ENCODE measurements at places on chromosomes 2 and 18.

DNA sequence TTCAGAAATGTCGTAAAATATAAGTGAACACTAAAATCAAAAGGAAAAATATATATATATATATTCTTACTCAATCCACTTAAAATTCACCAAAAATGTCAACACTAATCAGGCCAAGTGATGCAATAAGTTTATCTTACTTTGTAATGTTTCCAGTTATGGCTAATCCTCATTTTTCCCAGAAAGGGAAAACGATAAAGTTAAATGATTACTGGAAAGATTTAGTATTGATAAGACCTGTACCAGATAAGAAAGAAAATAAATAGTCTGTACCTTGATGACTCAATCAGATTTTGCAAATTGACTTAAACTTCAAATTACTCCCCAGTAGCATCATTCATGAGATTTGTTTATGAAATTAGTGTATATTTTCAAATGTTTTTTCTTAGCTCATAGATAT, 407.0 kb downstream of the LRP1B start:
- no peaks in the 10 kb centered on the region for H3K36me3 ChIP-seq
- H3K27me3 ChIP-seq: no peaks in the 10 kb centered on the region
- no peak overlapping the region for H3K27ac ChIP-seq

GRCh38 chr2:101361522-101361921, 25.8 kb downstream of the CREG2 start:
- no peaks in the 10 kb centered on the region for H3K36me3 ChIP-seq
- H3K27me3 ChIP-seq: no peaks in the 10 kb centered on the region
- H3K4me3 ChIP-seq: no peak overlapping the region
- no peak overlapping the region for H3K27ac ChIP-seq

DNA sequence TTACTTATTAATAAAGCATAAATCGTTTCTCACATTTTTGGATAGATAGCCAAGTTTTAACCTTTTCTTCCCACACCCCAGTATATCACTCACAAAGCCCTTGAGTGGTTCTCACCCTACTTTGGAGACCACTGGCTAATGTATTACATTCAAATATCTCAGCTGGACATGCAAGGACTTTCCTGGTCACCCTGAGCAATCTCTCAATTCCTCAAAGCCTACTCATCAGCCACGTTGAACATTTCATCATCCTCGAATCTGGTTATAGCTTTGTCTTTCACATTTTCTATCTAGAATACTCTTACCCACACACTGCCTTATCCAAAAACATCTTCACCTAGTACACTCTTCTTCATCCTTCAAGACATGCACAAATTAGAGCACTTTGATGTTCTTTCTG, 71.1 kb upstream of the MAPRE2 start:
- no peak for DNase-seq
- H3K27ac ChIP-seq: no peak overlapping the region
- no peaks in the 10 kb centered on the region for H3K4me1 ChIP-seq
- H3K27me3 ChIP-seq: no peaks in the 10 kb centered on the region
- H3K4me3 ChIP-seq: no peak overlapping the region
- no peaks in the 10 kb centered on the region for H3K36me3 ChIP-seq

- H3K4me1 ChIP-seq: no peaks in the 10 kb centered on the region
- H3K27ac ChIP-seq: no peak overlapping the region
- H3K27me3 ChIP-seq: no peaks in the 10 kb centered on the region
Observed at GRCh38 chr2:212956665-212957607, 194.5 kb downstream of the IKZF2 start.

DNA sequence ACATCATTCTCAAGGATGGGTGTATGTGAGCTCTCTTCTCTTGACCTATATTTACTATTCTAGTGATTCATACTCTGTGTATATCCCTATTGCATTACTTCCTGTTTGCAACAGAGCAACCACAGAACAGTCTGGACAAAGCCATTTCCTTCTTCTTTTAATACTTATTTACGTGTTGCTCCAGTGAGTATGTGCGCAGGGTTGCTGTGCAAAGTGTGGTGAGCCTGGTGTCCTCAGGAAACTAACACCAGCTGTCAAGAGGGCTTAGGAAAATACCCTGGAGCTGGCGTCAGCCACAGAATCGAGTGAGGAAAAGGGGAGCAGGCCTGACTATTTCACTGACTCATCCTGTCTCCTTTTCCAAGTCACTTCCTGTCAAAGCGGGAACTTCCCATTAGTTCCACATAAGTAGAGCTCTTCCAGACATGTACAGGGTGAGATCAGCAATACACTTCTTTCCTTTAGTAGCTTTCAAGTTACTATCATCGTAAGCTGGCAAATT, 214.1 kb upstream of the COPS8 start:
- no peak for DNase-seq
- no peaks in the 10 kb centered on the region for H3K36me3 ChIP-seq
- no peak overlapping the region for H3K4me3 ChIP-seq

- H3K4me3 ChIP-seq: no peak overlapping the region
- H3K36me3 ChIP-seq: no peaks in the 10 kb centered on the region
- H3K27ac ChIP-seq: no peak overlapping the region
- H3K4me1 ChIP-seq: no peaks in the 10 kb centered on the region
Observed at GRCh38 chr2:48414980-48415835, 114.7 kb upstream of the STON1 start.

DNA sequence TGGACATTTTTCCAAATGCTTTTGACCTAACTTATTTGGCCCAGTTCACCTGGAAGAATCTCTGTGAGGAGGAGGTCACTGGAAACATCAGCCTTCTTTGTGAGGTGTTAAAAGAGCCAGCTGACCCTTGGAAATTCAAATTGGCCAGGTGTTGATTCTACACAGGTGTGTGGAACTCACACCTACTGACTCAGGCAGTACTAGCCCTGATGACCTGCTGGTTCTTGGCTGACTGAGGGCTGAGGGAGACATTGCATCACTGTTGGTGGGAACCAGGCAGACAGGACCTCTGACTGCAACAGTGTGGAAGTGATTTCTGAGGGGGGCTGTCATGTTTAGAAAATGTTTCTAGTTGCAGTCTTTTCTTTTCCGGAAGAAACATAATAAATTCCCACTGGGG, 242.2 kb upstream of the LRRTM1 start:
- no peak for DNase-seq
- no peak overlapping the region for H3K4me3 ChIP-seq
- no peak overlapping the region for H3K27ac ChIP-seq
- H3K36me3 ChIP-seq: no peaks in the 10 kb centered on the region
- H3K4me1 ChIP-seq: no peaks in the 10 kb centered on the region

DNA sequence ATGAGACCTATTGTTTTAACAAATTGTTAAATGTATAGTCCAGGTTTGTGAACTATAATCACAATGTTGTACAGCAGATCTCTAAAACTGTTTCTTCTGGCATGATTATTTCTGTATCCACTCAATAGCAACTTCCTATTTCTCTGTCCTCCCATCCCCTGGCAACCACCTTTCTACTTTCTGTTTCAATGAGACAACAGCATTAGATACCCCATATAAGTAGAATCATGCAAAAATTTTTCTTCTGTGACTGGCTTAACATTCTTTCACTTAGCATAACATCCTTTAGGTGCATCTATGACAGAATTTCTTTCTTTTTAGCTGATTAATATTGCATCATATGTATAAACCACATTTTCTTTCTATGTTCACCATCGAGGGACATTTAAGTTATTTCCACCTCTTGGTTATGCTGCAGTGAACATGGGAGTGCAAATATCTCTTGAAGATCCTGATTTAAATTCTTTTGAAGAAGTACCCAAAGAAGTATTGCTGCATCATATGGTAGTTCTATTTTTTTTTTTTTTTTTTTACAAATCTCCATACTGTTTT, 713.5 kb downstream of the LRP1B start:
- no peaks in the 10 kb centered on the region for H3K4me1 ChIP-seq
- H3K4me3 ChIP-seq: no peak overlapping the region
- DNase-seq: no peak
- no peak overlapping the region for H3K27ac ChIP-seq
- H3K36me3 ChIP-seq: no peaks in the 10 kb centered on the region
- H3K27me3 ChIP-seq: no peaks in the 10 kb centered on the region

DNA sequence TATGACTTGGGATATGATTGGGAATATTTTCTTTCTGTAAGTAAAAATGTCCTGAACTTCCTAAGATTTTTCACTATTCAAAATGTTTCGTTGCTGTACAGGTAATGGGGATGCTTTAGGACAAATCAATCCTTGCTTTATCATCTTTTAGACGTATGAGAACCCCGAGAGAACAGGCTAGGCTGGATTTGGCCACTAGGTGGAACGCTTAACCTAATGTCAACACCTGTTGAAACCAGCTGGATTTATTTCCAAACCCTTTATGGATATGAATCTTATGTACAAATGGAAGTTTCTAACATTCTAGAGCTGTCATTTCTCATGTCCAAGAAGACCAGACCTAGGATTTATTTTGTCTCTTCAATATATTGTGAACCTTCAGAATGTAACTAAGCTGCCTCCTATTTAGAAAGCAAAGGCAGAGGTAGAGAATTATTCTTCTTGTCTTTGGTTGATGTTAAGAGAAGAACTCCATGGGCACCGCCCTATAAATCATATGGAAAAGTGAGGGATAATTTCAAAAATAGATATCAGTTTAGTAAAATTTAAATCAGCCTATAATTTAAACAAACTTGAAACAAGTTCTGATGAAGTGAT, 96.7 kb downstream of the PMAIP1 start:
- no peaks in the 10 kb centered on the region for H3K4me1 ChIP-seq
- H3K36me3 ChIP-seq: no peaks in the 10 kb centered on the region
- H3K27ac ChIP-seq: no peak overlapping the region
- DNase-seq: peak; percentile 34

- H3K27me3 ChIP-seq: no peaks in the 10 kb centered on the region
- peaks cover 8% of the 10 kb centered on the region for H3K4me1 ChIP-seq
- DNase-seq: no peak
- no peak overlapping the region for H3K4me3 ChIP-seq
- H3K36me3 ChIP-seq: no peaks in the 10 kb centered on the region
Observed at GRCh38 chr18:36527740-36528455, 230.4 kb downstream of the FHOD3 start.

GRCh38 chr2:177030451-177031105, 182.0 kb upstream of the HNRNPA3 start:
- H3K4me3 ChIP-seq: no peak overlapping the region
- no peak overlapping the region for H3K27ac ChIP-seq
- no peaks in the 10 kb centered on the region for H3K27me3 ChIP-seq
- no peaks in the 10 kb centered on the region for H3K36me3 ChIP-seq

- H3K27me3 ChIP-seq: no peaks in the 10 kb centered on the region
- H3K4me3 ChIP-seq: no peak overlapping the region
- no peak for DNase-seq
- H3K27ac ChIP-seq: no peak overlapping the region
Observed at GRCh38 chr2:137155356-137156104, 390.2 kb downstream of the THSD7B start.

Measured in kidney (tissue), 22 donors.